ENCODE measurements at places on chromosomes 3 and 15. TPM values are rescaled to one million over a fixed set of nuclear protein-coding genes. Genes with fewer than 3 reads are reported as not detected.
A peak's percentile ranks its signal among the peaks of the same experiment; 100 is the strongest.

The SPCS1 gene
- total RNA-seq = 100 TPM

The USP50 gene
- not detected for total RNA-seq

DNA sequence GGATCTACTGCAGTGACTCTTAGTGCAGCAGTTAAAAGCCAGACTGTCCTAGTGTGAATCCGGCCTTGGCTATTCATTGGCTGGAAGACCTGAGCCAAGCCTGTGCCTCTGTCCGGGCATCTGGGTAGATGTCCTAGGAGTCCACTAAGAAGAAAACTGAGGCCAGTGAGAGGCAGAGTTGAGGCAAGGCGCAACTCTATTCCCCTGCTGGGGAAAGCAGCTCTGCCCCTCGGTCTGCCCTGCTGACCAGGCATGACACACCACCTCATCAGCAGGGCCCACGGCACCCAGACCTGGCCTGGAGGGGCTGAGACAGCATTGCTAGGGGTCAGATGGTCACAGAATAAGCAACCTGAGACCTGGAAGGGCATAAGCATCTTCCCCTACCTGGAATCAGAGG is 46.7 kb upstream of the ABHD2 start:
- no peak overlapping the region for H3K27ac ChIP-seq
- H3K36me3 ChIP-seq = no peaks in the 10 kb centered on the region
- H3K4me1 ChIP-seq = peaks cover 4% of the 10 kb centered on the region
- DNase-seq = no peak

- DNase-seq = no peak
- no peaks in the 10 kb centered on the region for H3K27me3 ChIP-seq
- H3K4me3 ChIP-seq = no peak overlapping the region
- no peak overlapping the region for H3K27ac ChIP-seq
Observed at GRCh38 chr15:98933406-98933805, 74.2 kb downstream of the PGPEP1L start.

DNA sequence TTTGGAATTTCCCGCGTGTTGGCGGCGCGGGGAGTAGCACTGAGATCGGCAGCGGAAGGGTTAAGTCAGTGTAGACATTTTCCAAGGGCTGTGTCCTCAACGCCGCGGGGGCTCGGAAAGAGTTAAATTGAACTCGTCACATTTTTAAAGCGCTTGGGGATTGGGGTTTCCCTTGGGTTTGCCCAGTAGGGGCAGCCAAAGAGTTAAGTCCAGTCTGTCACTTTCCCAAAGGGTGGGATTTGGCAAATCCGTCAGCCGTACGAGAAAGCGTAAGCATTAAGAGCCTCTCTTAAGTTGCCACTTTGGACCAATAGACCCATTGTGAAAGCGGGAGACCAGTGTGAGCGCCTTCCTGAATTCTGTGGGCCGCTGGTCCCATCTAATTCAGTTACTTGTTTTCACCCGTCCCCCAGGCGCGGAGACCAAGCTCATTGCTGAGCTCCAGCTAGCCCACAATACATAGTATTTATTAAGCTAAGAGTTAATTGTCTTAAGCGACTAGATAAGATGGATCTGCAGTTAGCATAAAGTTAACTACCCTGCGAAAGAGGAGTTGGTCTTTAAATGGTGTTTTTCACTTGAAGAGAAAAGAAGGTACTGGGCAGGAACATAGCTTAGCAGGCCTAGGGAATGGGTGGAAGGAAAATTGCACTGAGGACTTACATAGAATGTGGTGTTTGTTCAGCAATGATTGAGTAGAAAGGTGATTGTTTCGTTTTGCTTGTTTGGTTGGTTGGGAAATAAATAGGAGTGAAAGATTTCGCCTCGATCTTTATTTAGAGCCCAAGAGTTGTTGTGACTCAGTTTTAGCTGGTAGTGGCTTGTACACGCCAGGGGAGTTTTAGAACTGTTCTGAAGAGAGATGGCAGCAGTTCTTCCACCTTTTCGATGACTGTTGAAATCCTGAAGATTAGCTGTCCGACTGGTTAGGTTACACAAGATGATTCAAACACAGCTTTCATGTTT is 932 bp downstream of the ARL8B start:
- H3K36me3 ChIP-seq = peaks cover 11% of the 10 kb centered on the region
- peak; percentile 39 for DNase-seq
- peak overlapping the region; percentile 91 for H3K4me3 ChIP-seq
- H3K27me3 ChIP-seq = no peaks in the 10 kb centered on the region
- peak overlapping the region; percentile 82 for H3K27ac ChIP-seq
- peaks cover 55% of the 10 kb centered on the region for H3K4me1 ChIP-seq

The C3orf70 gene
- 0.05 TPM for total RNA-seq
